ENCODE measurements at places on chromosomes 4 and X. TPM values are rescaled to one million over a fixed set of nuclear protein-coding genes. Genes with fewer than 3 reads are reported as not detected.

- DNase-seq, result no peak
Measured at GRCh38 chrX:42823443-42823842, 45.5 kb upstream of the PPP1R2C start.

- no peak for DNase-seq
Measured at GRCh38 chr4:114136069-114136468, 156.6 kb upstream of the ARSJ start.

DNA sequence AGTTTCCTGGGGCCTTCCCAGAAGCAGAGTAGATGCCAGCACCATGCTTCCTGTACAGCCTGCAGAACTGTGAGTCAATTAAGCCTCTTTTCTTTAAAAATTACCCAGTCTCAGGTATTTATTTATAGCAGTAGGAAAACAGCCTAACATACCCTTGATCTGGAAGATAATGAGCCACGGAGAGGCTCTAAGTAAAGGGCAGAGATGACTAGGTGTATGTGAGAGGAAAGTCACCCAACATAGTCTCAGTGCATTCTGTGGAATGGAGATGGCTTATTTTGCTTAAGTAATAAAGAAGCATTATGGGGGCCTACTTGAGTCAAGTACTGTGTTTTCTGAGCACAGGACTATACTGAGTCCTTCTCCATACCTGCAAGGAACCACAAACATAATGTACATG is 199.5 kb downstream of the CPEB2 start:
- DNase-seq, result no peak

DNA sequence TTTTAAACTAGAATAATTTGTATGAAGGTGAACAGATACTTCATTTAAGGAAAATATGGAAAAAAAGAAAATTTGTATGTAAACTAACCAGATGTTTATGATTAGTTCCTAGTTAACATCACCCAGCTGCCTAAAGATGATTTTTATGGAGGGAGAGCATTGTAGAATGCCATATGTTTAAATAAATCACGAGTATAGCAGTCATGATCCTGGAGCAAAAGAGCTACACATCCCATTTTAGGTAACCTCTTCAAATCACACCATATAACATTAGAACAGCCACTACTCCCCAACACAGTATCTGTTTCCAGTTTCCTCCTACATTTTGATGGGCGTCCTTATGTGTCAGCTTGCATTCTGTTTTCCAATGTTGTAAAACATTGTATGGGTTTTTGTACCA is 571.9 kb upstream of the FAM241A start:
- DNase-seq, result no peak

The LRP2BP gene
- 1.3 TPM for total RNA-seq

The GAGE12J gene
- not detected for total RNA-seq

Measured in neural progenitor cell (in vitro differentiated cells).